Mammary epithelial cell (primary cell): ENCODE measurements at places on chromosomes 3 and 15. TPM values are rescaled to one million over a fixed set of nuclear protein-coding genes. Genes with fewer than 3 reads are reported as not detected.

The SSUH2 gene
- 0.28 TPM in 1 of 2 replicates, not detected in the other for total RNA-seq

The FANCD2OS gene
- not detected in 2 replicates for total RNA-seq

The NPAP1 gene
- not detected for total RNA-seq

The CCDC39 gene
- not detected for total RNA-seq
